Progenitor cell of endocrine pancreas (in vitro differentiated cells): ENCODE measurements at places on chromosomes 7 and 10. TPM values are rescaled to one million over a fixed set of nuclear protein-coding genes. Genes with fewer than 3 reads are reported as not detected.

The ACSM6 gene
- not detected in 2 replicates for total RNA-seq

DNA sequence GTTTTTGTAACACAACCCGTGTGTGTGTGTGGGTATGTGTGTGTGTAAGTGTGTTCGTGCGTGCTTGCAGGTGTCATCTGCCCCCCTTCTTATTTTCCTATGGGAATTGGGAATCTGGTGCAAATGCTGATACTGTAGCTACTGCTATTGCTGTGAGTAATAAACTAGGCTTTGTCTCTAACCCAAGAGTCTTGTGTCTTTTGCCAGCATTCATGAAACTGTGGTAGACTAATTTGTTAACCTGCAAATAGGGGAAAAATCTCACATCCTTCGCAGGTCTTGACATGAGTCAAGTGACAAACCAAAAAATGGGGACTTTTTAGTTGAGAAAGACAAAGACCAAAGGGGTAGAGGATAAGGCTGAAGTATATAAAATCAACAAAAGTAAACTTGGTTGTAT is 57.9 kb upstream of the FAM133B start:
- DNase-seq = no peak

- no peak for DNase-seq
These were observed 308.3 kb upstream of the KAT6B start for GRCh38 chr10:74518061-74518460.

GRCh38 chr7:139526578-139527544 is 3.4 kb downstream of the CLEC2L start:
- DNase-seq = no peak

GRCh38 chr10:97684866-97685394 is 2.1 kb downstream of the AVPI1 start:
- no peak for DNase-seq

DNA sequence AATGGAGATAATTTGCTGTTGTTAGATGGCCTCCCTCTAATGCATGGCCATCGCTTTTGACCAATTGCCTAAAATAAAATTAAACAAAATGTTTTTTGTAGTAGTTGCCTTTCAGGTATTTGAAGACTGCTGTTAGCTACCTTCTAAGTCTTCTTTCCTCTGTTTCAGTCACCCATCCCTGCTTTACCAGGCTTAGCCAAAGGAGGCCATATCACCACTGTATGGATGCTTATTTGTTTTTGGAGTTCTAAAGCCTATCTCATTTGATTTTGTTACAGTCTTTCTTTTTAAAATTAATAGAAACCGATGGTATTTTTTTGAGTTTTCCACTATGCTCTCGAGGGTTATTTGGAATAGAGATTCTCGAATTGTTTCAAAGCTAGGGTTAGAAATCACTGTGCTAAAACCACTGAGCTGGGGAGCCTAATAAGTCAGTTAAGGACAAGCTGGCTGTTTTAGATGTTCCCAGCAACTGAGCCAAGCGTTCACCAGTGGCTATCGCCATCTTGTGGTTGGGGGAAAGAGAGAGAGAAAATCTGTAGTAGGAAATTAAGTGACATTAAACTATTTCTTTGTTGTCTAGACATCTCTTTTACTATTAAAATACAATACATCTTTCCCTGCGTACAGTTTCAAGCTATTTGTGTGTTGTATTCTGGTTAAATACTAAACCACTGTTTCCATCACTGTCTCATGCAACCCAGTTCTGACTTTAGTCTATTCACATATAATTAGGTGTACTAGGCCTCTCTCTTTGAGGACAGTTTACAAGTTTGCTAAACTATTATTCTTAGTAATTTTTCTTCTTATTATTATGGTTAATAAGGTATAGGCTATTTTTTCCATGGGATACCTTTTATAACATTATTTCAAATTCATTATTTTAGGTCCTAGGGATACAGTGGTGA is 52.2 kb downstream of the GPR158 start:
- DNase-seq = no peak
